RWPE1 (cell line): ENCODE measurements at places on chromosomes 3 and 15.

GRCh38 chr3:168591587-168591986, 495.9 kb upstream of the GOLIM4 start:
- no peak for DNase-seq

DNA sequence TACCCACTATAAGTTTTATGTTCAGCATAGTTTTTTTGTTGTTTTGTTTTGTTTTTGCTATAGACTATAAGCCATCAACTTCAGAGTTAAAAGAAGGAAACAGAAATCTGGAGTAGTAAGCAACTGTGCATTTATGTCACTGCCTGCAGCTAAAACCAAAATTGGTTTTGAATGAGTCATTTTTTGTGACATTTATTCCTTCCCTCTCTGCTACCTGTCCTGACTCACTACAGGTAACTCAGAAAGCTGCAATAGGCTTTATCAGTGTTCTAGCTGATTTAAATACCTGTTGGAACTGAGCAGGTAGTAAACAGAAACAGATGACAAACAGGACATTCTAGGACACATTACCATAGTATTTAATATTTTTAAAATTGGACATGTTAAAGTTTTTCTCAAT, 393.3 kb upstream of the WNT5A start:
- DNase-seq: peak; percentile 4

- no peak for DNase-seq
Measured at GRCh38 chr15:99628374-99629001, 62.7 kb downstream of the MEF2A start.

- peak; percentile 82 for DNase-seq
Measured at GRCh38 chr15:74635228-74635627, 19.6 kb downstream of the CLK3 start.

- DNase-seq: peak; percentile 7
Measured at GRCh38 chr3:161096771-161097367, 8.3 kb downstream of the B3GALNT1 start.
